Stimulated activated CD8-positive, alpha-beta memory T cell treated with anti-CD3 and anti-CD28 coated beads, Interleukin-15, amount 100 ng/mL, for 1 hour (primary cell): ENCODE measurements at places on chromosomes 16 and 17.

DNA sequence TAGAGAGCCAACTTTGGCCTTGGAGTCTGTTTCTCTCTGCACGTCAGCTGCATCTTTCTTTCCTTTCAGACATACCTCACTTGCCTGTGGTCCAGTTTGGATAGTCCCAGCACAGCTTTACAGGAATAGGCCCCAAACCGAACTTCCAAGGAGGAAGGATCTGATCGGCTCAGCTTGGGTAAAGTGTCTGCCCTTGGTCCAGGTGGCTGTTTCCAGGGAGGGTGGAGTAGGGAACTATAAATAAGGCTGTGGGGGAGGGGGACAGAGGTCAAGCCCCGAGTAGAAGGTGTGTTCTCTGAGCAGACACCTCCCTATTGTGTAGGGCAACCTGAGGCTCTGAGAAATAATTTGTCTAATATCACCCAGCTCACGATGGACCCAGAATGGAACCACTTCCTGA, 29.2 kb upstream of the NKD1 start:
- DNase-seq: no peak

DNA sequence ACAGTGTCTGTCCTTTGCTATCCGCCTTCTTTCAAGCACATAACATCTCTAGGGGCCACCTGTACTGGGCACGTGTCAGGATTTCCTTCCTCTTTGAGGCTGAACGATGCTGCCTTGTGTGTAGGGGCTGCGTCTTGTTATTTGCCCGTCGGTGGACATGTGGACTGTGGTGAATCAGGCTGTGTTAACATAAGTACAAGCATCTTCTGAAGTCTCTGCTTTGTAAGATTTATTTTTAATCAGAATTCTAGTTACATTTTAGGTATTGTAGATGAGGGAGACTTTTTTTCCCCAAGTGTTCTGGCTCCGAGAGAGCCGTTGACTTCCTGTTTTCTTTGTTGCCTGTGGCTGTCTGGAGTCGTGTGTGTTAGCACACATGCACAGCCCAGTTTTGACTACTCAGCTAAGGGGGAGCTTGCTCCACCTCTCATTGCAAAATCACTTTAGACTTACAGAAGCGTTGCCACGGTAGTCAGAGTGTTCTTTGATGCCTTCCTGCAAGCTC, 26.1 kb downstream of the SPG7 start:
- no peak for DNase-seq

GRCh38 chr17:63571632-63572310, 21.5 kb downstream of the DCAF7 start:
- no peak for DNase-seq

GRCh38 chr17:82127315-82127595, 29.2 kb upstream of the FASN start:
- no peak for DNase-seq

DNA sequence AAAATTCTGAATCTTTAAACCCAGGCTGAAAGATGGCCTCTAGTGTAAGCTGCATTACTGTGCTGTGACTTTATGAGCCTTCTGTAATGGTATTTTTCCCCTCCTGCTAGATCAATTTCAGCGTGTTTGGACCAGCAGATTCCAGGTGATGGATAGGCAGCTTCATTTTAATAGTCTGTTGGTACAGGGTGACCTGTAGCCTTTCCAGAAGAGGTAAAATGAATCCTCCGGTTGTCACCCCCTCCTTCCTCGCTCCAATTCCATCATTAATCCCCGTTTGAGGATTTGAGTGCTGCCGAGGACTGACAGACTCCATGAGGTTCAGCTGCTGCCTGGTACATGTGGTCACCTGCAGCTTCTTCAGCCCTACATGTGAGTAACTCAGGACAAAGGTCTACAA, 48.9 kb downstream of the MYH3 start:
- no peak for DNase-seq
